Activated naive CD8-positive, alpha-beta T cell treated with anti-CD3 and anti-CD28 coated beads for 36 hours (primary cell): ENCODE measurements at places on chromosomes 16 and 17.

- peak; percentile 87 for DNase-seq
These were observed 24.2 kb downstream of the STAT5A start for GRCh38 chr17:42312285-42313130.

GRCh38 chr17:38912221-38912813 lies 13.1 kb upstream of the LASP1NB start:
- no peak for DNase-seq

- DNase-seq: no peak
These were observed 1.8 kb downstream of the MYH10 start for GRCh38 chr17:8628609-8629169.

GRCh38 chr17:78933025-78933958 lies 8.1 kb upstream of the TIMP2 start:
- DNase-seq: peak; percentile 22

GRCh38 chr17:74736513-74737298 lies at the start of gene RAB37:
TSS of gene RAB37 (plus strand) at chr17:74737256. CDS start at chr17:74737273, 17 bp downstream.
- peak; percentile 52 for DNase-seq
